Fibroblast of skin of back (primary cell): ENCODE measurements at places on chromosomes 4 and X.

DNA sequence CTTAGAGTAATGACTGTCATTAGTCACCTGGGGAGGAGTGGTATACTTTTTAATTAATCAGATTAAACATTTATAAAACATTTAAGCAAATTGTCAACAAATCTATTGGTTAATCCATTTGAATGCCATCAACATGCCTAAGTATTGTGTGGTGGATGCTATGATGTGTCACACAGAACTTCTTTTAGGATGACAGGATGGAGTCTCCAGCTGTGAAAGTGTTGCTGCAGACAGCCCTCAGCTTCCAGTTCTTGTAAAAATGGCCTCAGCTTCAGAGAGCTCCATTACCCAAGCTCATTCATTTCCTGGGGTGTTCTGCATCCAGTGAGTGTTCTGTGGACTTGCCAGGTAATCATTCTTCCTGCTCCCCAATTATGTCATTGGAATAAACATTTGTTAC is 74.3 kb upstream of the CLNK start:
- DNase-seq = peak; percentile 72

DNA sequence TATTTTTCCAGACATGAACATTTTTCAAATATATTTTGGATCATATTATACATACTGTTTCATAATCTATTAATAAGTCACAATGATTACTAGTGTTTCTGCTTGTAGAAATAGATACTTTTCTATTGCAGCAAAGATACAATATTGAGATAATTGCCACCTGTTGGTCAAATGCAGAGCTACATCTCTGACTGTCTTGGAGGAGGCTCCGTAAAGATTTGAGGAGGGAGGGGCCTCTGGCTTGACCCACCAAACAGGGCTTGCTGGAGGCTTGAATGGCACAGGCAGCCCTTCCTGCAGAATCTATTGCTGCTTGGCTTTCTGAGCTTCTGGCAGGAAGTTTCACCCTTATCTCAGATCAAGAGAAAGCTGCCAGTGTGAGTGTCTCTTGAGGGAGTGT is 99.3 kb upstream of the ARMCX2 start:
- peak; percentile 54 for DNase-seq

DNA sequence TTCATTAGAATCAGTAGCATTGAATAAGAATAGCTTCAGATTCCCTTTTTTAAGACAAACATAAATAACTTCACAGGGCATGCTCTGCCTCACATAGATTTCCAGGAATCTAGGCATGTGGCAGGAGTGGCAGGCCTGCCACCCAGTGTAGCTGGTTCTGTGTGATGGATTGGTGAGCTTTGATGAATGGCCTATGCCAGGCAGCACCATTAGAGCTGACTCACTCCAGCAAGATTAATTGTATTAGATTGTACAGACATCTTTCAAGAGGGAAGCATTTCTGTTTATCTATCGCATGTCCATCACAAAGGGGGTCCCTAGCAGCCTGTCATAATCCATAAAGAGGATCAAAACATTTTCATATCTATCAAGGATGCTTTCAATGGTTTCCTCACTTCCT is 71.9 kb downstream of the NAA11 start:
- no peak for DNase-seq

DNA sequence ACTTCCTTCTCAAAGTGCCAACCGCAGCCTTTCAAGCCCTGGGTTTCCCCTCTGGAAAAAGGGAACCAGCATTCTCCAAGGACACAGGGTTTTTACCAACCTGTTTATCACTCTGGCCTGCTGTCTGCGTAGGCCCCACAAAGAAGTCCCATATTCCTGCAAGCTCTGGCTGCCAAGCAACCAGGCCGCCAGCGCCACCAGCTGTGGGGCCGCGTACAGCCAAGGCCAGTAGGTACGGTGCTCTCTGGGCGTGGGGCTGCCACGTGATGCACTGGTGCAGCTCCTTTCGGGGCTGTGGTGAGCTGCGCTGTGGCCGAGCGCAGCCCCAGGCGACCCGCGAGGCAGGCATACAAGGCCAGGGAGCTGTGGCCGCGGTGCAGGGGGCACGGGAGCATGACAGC is 22.1 kb downstream of the LUZP4 start:
- DNase-seq = no peak

DNA sequence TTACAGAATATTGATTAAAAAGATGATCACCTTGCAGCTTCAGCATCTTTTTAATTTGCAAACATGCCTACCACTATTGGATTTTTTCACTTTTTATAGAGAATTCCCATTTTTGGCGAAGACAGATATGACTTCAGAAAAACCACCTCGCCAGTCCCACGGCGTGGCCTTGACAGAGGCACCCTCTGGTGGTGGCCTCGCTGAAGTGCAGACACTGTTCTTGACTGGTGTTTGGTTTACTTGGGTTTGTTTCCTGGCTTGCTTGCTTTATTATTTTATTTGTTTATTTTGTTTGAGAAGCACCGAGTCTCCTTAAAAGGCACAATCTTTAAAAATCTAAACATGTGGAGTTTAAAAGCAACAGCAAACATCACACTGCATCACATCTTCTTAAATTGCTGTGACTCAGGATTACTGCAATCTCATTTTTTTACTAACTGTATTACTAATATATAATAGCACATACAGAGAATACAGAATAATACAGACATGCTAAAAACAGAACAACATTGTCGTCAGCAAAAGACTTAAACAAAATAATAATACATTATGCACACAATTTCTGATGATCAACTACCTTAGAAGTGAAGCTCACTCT is 13.1 kb upstream of the AMTN start:
- DNase-seq = peak; percentile 44

DNA sequence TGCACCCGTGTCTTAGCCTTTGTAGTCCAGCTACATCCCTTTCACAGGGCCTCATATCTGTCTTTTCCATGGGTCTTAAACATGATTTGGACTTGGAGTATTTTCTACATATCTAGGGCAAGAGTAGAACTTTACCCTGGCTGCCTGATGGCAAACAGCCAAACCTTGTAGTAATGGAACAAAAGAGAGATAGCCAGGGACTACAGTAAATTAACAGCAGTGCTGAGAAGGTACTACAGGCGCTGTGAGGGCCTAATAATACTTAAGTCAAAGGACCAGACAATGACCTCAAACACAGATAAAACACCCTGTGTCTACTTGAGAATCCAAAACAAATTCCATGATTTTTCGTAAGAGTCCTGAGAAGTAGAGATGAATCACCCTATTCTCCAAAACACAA is 111.0 kb upstream of the WDR17 start:
- no peak for DNase-seq

DNA sequence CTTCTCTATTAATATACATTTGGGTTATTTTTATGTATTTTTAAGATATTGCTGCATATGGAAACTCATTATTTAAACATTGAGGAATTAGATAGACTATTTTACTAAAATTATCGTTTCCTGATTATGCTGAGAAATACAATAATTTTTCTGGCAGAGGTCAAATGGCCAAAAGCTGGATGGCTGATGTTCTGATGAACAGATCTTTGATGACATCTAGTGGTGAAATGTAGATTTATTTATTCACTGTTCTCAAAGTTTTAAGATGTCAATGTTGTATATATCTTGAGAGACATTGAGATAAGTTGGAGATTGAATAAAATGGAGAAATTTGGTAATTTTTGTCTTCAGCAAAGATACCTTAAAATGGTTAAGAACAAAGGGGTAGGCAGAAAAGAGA is 96.2 kb downstream of the UGT8 start:
- peak; percentile 34 for DNase-seq

DNA sequence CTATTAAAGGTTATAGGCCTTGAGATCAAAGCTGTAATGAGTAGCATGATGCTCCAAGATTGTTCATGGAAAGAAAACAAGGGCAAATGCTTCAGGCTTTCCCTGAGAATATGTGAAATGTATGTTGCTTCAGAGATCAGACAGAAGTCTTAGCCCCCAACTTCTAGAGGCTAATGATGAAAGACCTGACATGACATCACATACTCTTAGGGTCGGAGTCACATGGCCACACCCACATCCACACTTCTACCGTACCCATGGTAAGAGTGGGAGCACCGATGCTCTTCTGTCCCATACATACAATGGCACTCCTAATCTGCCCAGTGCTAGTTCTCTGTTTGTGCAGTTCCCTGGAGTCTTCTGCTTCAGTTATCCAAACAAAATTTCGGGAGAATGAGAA is 111.9 kb upstream of the ACSL4 start:
- no peak for DNase-seq
